Activated CD4-positive, alpha-beta T cell treated with anti-CD3 and anti-CD28 coated beads for 4 hours (primary cell): ENCODE measurements at places on chromosomes 3 and 15.

DNA sequence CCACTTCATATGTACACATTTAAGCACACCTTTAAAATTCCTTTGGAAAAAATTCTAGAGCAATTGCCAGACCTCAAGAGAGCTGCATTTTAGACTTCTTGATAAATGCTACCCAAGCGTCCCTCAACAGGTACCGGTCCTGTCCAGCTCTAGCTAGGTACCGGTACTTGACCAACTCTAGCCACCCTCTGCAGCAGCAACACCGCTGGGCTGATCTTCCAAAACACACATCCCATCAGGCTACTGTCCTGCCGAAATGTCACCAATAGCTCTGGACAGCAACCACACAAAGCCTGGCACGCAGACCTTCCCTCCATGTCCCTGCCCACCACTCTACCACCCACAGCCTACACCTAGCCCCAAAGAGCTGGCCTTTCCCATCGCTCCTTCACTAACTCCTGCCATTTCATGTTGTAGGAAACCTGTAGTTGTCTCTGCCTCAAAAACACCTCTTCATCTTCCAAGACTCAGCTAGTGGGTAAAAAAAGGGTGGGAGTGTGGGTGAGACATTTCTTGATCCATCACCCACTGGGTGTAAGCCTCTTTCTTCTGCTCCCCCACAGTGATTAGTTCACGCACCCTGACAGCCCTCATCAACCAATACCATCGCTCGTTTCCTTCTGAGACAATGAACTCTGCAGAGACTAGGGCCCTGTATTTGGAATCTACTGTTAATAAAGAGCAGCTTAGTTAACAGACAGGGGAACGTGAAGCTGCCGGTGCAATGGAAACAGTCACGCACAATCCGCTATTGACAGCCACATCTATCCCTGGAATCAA, 6.8 kb downstream of the CHSY1 start:
- DNase-seq, result no peak

DNA sequence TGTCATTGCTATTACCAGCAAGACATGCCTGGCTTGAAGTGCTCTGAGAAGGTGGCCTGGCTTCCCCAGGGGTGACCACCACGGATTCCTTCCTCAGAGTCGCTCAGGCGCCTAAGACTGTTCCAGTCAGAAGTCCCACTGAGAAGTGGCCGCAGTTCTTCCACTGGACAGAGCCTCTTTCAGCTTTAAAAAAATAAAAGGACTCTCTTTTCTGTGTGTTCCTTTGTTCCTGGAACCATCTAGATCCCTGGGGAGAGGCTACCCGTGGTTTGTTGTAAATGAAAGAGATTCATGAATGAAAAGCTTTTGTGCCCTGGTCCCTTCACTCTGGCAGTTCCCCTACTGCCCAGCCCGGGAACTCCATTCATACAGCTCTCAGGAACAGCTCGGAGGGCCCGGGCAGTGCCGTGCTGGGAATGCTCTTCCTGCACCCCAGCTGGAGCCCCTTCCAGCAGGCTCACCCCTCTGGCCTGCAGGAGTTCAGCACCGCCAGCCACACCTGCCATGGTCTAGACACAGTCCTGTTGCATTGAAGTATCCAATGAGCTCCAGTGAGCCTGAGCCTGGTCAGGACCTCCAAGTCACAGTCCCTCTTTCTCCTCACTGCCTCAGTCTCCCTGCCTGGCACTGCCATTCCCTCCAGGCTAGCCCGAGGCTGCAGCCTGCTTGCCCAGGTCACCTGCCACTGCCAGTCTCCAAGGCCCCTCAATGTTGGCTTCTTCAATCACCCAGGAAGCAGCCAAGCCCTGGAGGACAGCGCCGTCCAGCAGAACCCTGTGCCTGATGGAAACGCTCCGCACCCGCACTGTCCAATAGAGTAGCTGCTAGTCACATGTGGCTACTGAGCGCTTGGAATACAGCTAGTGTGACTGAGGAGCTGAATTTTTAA, 75.4 kb downstream of the XXYLT1 start:
- DNase-seq, result no peak

DNA sequence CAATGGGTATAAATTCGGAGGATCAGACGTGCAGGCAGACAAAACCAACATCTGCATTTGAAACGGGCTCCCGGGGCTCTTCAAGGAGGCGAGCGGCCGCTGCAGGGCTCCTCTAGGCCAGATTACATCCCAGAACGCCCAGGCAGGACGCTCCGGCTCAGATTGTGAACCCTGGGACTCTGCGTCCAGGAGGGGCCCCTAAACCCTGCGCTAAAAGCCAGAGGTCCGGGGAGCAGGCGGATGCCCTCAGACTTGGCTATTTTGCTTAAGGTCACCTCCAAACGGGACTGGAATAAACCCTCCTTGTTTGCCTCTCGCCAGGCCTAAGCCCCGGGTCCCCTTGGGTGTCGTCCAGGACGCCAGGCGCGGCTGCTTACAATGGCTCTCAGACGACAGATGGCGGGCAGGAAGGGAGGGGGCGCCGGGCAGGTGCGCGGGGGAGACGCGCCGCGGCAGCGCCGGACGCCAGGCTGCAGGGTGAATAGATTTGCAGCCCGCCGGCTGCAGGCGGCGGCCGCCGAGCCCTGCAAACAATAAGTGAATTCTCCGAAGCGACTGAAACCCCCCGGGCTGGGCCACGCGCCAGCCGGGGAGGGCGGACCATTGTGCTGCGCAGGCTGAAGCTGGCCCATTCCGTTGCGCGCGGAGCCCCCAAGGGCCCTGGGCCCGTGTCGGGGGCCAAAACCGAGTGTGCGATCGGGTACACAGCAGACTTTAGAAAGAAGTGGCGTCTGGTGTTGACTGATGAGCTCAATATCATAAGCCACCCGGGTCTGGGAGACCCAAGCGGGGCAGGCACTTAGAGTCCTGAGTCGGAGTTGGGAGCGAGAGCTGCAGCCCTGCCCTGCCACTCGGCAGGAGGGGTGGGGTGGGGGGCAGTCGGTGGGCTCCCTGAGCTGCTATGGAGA, 32.3 kb upstream of the AMOTL2 start:
- no peak for DNase-seq

DNA sequence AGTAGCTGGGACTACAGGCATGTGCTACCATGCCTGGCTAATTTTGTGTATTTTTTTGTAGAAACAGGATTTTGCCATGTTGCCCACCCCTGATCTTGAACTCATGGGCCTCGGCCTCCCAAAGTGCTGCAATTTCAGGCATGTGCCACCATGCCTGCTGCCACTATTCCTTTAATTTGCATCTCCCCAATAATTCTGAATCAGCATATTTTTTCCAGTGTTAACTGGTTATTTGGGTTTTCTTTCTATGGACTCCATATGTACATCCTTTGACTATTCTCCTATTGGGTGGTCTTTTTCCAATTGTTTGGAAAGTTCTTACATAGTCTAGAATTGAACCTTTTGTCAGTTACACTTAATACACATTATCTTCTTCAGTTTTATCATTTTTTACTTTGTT, 28.1 kb downstream of the HLTF start:
- no peak for DNase-seq

DNA sequence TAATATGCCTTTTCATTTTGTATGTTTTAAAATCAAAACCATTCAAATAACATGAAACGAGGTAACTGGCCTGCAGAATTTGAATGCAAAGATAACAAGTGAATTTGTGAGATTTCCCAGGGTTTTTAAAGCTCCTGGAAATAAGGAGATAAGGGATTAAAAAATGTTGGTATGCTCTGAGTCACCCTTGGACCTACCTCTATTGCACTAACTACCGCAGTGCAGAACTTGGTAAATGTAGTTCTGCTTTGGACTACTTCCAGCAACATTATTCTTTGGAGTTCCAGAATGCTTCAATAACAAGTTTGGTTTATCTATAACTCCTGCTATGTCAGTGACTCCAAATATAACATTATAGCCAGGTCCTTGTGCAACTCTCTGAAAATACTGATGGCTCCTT, 201.7 kb downstream of the GAP43 start:
- no peak for DNase-seq

- no peak for DNase-seq
Observed at GRCh38 chr3:82676356-82677026, 915.0 kb upstream of the GBE1 start.

DNA sequence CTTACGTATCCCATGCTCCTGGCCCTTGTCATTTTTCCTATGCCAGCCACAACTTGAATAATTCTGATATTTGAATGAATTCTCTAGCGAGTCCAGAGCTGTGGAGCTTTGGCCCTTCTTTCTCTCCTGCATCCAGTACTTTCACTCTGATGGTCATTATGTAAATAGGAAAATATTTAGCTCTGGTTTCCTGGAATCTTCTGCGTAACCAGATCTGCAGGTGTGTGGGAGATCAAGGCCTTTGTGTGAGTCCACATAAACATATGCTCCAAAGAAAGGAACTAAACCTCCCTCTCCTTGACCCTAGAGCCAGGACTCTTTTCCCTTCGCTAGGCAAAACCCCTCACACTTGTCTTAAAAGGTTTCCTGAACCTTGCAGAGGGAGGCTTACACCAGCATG, 132.5 kb upstream of the THBS1 start:
- DNase-seq, result no peak

DNA sequence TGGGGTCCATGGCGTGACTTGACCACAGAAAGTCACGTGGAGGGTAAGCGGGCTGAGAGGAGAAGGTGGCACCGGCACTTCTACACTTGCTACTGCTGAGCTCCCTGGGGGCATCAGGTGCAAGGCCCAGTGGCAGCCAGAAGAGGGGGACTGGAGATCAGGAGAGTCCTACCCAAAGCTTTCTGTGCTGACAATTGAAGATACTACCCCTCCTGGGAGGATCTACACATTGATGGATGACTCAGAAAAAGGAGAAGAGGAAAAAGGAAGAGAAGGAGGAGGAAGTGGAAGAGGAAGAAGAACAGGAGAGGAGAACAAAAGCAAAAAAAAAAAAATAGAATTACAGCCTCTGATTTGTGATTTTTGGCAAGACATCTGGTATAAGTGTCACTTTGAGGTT, 41.2 kb downstream of the MYO5C start:
- no peak for DNase-seq

- no peak for DNase-seq
Observed at GRCh38 chr3:15820911-15821310, 23.1 kb upstream of the ANKRD28 start.

GRCh38 chr3:114680299-114680698, 386.5 kb downstream of the TIGIT start:
- no peak for DNase-seq

DNA sequence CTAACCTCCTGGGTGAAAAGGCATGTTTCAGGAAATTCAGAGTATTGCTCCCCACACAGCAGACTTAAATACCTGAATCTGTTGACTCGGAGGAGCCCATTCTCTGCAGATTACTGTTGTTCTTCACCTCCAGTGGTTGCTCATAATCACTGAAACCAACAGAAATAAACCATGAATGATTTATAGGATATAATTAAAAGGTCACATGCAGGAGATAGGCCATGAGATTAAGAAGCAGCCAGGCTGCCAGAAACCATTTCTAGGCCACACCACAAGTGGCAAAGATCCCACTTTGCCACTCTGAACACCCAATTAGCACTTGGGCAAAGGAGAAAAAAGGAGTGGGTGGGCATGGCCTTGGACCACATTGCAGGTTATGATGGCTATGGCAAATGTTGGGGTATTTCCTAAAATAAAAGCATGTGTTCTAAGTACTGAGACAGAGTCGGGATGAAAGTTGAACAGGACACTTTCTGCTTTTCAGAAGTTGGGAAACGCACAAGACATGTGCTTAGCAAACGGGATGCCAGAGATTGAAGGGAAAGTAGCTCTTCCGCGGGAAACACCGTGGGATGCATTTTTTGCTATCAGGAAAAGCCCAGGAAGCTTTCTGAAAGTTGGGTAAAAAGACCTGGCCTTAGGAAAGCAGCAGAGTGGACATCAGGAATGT, 1.5 kb downstream of the CDC25A start:
- no peak for DNase-seq

DNA sequence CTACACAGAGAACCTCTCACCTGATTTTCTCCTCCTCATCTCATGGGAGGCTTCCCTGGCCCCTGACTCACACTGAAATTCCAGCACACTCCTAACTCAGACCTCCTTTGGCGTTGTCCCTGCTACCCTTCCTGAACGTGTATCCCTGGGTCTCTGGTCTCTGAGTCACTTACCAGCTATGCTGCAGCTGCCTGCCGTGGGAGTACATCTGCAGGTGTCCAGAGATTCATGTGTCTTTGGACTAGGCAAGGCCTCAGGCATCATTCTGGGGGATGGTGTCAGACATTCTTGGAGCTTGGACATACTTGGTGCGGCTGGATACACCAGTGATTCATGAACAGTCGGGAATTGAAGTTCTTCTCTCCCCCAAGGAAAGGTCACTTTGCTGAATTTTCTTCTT, 148.8 kb upstream of the TRIM42 start:
- no peak for DNase-seq

DNA sequence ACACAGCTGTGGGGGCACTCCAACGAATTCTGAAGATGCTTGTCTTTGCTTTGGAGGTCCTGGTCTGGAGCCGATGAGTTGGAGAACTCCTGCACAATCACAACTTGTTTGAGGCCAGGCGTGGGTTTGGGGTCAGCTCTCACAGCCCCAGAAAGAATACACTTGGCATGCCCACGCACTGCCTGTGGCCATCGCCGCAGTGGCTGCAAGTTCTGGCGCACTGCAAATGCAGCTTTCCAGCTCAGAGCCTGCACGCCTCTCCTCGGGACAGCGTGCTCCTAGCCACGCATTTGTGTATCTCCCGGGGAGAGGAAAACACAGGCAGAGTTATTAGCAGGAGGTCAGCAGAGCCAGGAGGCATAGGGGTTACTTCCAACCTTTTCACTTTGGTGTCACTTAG, 282.7 kb downstream of the ADAMTS17 start:
- DNase-seq, result no peak
